Activated T-cell treated with anti-CD3 and anti-CD28 coated beads, Interleukin-2, amount 50 U/mL, for 1 hour (primary cell): ENCODE measurements at places on chromosomes 12 and 14.

GRCh38 chr14:65229748-65230728 is 127.7 kb upstream of the MAX start:
- DNase-seq, result peak; percentile 50

DNA sequence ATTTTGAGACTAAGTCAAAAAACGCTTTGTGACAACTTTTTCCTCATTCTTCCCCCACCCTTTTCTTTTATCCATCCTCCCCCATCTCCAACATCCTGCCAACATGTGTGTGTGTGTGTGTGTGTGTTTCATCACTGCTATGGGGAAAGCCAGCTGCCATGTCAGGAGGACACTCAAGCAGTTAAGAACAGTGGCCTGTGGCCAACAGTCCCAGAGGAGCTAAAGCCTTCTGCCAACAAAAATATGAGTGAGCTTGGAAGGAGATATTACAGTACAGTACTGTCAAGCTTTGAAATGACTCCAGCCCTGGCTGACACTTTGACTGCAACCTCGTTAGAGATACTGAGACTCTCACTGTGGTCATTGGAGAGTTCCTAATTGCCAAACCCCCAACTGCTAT is 5.0 kb upstream of the CSRP2 start:
- DNase-seq, result no peak

- DNase-seq, result no peak
These were observed 117.5 kb downstream of the VRK1 start for GRCh38 chr14:96914571-96915128.

GRCh38 chr14:88613552-88614010 is 50.7 kb downstream of the ZC3H14 start:
- DNase-seq, result no peak

GRCh38 chr14:38135106-38135867 is 72.4 kb upstream of the SSTR1 start:
- DNase-seq, result no peak

DNA sequence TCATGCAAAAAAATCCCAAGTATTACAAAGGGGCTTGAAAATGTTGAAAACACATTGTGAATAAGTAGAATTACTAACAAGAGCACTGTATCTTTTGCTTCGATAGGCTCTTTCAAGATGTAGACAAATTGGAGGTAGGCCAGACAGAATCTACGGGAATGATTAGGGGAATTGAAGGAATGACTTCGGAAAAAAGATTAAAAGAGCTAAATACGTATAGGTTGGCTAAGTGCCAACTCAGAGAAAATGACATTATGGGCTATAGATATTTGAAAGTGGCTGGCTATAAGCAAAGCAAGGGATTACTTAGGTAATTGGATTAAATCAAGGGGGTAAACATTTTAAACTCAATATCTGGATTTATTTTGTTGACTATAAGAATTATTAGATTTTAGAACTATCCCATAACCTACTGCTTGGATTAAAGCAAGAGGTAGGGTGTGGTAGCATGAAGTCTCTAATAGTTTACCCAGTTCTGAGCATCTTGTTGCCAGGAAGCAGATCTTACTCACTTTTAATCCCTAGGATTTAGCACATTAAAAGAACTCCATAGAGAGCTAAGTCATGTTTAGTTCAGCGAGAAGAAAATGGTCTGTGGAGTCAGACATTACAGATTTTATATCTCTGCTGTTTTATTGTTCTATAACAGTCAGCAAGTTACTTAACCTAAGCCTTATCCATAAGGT is 489.8 kb downstream of the DIO2 start:
- DNase-seq, result no peak

- no peak for DNase-seq
These were observed 59.8 kb upstream of the MDM1 start for GRCh38 chr12:68391937-68392336.

- DNase-seq, result no peak
These were observed 187.3 kb downstream of the CAND1 start for GRCh38 chr12:67456431-67456901.

DNA sequence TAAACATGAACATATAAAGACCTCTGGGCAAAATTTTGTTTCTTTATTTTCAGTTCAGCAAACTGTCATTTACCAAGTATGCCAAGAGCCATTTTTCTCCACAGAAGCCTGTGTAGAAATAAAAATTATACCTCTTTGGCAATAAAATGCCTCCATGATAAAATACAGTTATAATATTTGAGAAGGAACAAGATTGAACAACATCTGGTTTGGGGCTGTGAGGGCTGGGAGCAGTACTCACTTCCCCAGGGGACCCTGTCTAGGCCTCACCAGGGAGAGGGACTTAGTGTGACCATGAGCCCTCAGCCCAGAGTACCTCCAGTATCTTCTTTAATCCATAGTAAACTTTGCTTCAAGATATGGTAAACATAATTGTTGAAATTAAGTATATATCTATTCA is 65.1 kb downstream of the DAAM1 start:
- no peak for DNase-seq

- DNase-seq, result no peak
These were observed 14.5 kb downstream of the EGLN3 start for GRCh38 chr14:33936391-33936790.

DNA sequence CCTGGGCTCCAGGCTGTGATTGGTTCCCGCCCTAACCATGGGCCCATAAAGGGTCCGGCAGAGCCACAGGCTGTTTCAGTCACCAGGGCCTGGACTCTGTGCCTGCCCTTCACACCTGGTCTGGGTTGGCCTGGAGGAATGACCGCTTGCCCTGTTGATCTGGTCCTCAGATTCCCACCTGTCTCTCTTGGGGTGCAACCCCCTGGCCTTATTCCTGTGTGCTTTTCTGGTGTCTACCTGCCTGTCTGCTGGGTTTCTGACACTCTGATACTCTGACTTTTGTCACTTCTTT is 2.9 kb upstream of the KRT83 start:
- no peak for DNase-seq

GRCh38 chr14:50974118-50974517 is 29.8 kb upstream of the PYGL start:
- no peak for DNase-seq

- no peak for DNase-seq
These were observed 226.3 kb upstream of the GRIP1 start for GRCh38 chr12:66905201-66905600.

DNA sequence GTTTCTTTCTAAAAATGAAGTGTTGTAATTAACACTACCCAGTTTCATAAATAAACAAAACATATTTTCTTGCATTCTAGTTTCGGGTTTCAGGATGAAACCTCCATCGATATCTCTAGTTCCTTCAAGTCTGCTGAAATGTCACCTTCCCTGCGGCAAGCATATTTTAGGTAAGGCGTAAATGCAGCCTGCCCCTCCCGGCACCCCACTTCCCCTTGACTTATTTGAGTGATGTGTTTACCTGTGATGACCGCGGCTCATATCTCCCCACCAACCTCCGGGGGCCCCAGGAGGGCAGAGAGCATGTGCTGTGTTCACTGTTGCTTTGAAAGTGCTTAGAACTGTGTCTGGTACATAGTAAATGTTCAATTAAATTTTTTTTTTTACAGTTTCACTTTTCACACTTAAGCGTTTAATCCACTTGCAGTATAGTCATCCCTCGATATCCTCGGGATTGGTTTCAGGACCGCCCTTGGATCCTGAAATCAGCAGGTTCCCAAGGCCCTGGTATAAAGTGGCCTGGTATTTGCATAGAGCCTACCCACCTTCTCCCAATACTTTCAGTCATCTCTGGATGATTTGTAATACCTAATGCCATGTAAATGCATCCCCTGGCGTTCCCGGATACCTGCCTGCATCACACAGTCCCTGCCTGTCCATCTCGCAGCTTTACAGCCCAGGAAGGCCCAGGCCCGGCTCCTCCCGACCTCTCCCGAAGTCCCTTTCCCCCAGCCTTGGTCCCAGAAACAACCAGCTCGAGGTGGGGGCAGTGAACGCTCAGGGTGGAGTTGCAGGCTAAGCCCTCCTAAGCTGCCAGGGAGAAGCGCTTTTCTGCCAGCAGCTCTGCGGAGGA is 40.2 kb upstream of the FBRSL1 start:
- no peak for DNase-seq

- DNase-seq, result no peak
These were observed 123.9 kb upstream of the ARHGAP5 start for GRCh38 chr14:31953210-31953609.

- DNase-seq, result no peak
These were observed 820.7 kb upstream of the FBXO33 start for GRCh38 chr14:40252817-40253447.

GRCh38 chr14:73895939-73896338 is 9.3 kb downstream of the ZNF410 start:
- no peak for DNase-seq

- DNase-seq, result no peak
These were observed 634 bp upstream of the TMEM63C start for GRCh38 chr14:77180726-77181602.

- DNase-seq, result no peak
These were observed 40.0 kb upstream of the CAPRIN2 start for GRCh38 chr12:30794591-30795409.

DNA sequence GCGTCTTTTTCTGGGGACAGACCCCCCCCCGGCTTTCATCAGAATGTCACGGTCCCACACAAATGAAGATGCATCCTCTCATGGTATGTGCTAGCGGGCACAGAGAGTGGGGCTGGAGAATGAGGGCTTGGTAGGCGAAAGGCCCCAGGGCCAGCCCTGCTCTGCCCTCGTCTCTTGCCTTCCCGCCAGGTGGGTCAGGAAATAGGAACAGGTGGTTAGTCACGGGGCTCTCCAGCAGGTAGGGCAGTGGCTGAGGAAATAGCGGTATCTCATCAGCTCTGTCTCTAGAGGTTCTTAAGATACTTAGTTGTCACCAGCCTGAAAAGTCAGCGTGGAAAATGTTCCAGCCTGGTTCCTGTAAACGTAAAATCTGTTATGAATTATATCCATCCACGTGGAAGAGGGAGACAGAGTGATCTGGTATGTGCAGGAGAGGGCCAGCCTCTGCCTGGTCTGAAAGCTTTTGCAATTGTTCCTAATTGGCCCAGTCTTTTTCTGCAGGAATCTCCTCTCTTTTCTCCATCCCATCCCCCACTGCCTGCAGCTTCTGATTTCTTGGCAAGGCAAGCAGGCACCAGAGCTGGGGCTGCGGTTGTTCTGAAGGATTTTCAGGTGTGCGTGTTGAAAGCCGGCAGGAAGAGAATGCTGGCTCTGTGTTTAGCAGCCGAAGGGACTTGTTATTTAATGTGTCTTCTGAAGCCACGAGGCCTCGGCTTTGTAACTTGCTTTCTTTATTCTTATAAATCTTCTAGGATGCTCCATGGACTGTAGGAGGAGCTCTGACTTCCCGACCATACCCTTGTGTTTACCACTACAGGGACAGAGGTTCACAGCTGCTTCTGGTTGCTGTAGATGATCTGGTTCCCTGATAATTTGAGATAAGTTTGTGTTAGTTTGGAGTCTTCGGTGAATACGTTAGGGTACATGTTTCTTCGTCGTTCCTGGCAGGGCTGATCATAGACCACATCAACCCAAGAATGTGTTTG is 131.1 kb downstream of the CACNA1C start:
- no peak for DNase-seq

DNA sequence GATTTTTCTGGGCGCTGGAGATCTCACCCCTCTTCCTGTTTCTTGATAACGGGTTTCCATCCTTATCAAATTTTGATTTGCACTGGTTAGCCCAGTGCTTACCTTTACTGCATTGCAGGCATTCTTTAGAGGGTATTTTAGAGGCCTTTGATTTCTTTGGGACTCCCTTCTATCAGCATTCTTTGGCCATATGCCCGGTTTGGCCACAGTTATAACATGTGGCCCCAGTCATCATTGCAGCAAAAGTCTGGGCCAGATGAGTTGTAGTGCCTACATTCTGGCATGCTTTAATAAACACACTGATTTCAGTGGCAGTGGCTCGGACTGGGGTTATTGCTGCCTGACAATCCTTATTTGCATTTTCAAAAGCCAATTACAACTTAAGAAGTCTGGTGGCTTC is 82.3 kb downstream of the KCNMB4 start:
- no peak for DNase-seq

DNA sequence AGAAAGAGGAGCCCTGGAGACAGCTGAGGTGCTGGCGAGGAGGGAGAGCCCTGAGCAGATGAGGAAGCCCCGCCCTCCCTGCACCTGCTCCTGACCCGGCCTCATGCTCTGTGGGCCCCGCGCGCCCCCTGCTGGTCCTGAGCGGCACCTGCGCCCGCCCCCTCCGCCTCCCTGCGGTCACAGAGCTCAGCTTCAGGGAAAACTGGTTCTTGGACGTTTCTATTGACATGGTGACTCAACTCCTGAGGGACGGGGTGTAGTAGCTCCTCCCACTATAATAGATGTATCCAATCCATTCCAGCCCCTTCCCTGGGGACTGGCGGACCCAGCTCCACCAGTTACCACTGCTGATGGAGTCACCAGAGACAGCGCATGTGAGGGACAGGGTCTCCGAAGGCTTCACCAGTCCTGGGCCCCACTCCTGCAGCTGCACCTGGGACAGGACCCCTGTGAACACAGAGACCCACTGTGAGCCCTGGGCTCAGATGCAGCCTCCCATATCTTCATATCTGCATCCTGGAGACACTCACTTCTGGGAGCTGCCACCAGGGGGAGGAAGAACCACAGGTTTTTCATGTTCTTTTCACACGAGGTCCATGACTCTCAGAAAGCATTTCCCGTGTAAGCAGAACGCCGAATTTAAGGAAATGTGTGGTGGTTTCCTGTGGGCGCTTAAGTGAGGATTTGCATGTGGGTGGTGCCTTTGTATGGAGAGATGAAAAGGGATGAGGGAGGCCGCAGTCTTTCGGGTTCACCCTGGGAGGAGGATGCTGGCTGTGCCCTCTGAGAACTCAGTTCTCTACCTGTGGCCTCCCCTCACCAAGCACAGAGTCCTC is 1346.4 kb downstream of the TMEM121 start:
- DNase-seq, result peak; percentile 92

DNA sequence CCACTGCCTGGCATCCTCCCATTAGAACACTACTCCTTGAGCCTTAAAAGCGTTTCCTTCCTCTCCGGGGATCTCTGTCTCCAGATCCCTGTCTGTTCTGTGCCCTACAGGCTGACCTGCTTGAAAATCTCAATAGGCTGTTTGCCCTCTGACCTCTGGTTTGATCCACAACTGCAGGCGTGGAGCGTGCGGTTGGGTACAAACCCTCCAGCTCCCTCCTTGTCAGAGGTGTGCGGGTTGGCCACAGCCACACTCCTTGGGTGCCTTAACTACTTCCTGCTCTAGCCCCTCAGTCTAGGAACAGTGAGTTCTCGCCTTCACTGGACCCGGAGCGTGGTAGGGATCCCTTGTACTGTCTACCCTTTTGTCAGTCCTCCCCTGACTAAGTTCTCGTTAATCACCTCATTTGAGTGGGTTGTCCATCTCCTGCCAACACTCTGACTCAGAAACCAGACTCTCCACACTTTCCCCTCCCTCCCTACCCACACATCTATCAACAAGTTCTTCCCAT is 33.1 kb downstream of the CMKLR1 start:
- no peak for DNase-seq

GRCh38 chr14:71384007-71384845 is 477.0 kb downstream of the PCNX1 start:
- no peak for DNase-seq

GRCh38 chr12:94875525-94875924 is 128.0 kb downstream of the NDUFA12 start:
- no peak for DNase-seq

GRCh38 chr14:94681300-94682060 is 69.3 kb downstream of the SERPINA3 start:
- DNase-seq, result no peak
